ENCODE measurements at places on chromosomes 12 and 14. TPM values are rescaled to one million over a fixed set of nuclear protein-coding genes. Genes with fewer than 3 reads are reported as not detected.

CLEC4C gene
- total RNA-seq = 0.50 TPM

TTC8 gene
- total RNA-seq = 13.8 TPM

CLEC1B gene
- not detected for total RNA-seq

LRRK2 gene
- 0.23 TPM for total RNA-seq

DNA sequence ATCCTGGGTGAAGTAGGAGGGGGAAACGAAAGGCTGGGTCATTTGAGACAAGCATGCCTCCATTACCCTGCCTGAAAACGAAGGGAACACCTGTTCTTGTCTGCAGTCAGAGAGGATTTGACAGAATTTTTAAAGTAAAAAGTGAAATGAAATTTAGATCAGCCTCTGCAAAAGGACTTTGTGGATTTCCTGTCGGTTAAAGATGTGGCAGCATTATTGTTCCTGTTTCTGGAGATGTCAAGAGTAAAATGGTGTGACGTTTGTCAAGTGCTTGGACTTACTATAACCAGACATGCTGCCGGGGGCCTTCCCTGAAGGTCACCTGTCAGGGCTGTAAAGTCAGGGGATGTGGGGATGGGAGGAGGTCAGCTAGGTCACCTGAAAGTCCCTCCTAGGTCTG lies 32.0 kb downstream of the NRXN3 start:
- no peaks in the 10 kb centered on the region for H3K36me3 ChIP-seq
- no peak for DNase-seq
- H3K27me3 ChIP-seq = no peaks in the 10 kb centered on the region
- peaks cover 27% of the 10 kb centered on the region for H3K4me1 ChIP-seq
- no peak overlapping the region for H3K27ac ChIP-seq

- no peak overlapping the region for H3K4me3 ChIP-seq
- H3K27ac ChIP-seq = no peak overlapping the region
- 0 out of 2 replicates have a peak, but pooled peaks cover 3% of the 10 kb centered on the region for H3K36me3 ChIP-seq
Measured at GRCh38 chr14:101602466-101602840, 41.2 kb downstream of the DIO3 start.

GRCh38 chr12:130764073-130764472 lies 48.0 kb upstream of the RIMBP2 start:
- H3K4me3 ChIP-seq = no peak overlapping the region
- H3K27me3 ChIP-seq = no peaks in the 10 kb centered on the region
- no peaks in the 10 kb centered on the region for H3K4me1 ChIP-seq
- no peak for DNase-seq
- no peak overlapping the region for H3K27ac ChIP-seq

GRCh38 chr14:29126865-29127264 lies 360.3 kb downstream of the FOXG1 start:
- H3K27me3 ChIP-seq = no peaks in the 10 kb centered on the region
- H3K4me1 ChIP-seq = no peaks in the 10 kb centered on the region
- H3K36me3 ChIP-seq = no peaks in the 10 kb centered on the region
- no peak for DNase-seq
- no peak overlapping the region for H3K4me3 ChIP-seq

All from WTC11 (cell line).